ENCODE measurements at places on chromosomes 5 and 9.

DNA sequence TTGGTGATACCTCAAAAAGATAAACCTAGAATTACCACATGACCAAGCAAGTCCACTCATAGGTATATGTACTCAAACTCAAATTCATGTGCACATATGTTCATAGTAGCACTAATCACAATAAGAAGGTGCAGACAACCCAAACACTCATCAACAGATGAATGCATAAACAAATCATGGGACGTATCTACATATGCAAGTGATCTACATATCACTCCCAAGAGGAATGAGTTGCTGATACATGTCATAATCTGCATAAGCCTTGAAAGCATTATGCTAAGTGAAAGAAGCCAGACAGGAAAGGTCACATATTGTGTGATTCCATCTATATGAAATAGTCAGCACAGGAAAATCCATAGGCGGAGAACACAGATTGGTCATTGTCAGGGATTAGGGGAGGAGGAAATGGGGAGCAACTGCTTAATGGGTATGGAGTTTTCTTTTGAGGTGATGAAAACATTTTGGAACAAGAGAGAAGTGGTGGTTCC is 10.6 kb upstream of the GPX8 start:
- DNase-seq = no peak

- no peak for DNase-seq
Observed at GRCh38 chr9:125626187-125626586, 80.8 kb downstream of the MAPKAP1 start.

DNA sequence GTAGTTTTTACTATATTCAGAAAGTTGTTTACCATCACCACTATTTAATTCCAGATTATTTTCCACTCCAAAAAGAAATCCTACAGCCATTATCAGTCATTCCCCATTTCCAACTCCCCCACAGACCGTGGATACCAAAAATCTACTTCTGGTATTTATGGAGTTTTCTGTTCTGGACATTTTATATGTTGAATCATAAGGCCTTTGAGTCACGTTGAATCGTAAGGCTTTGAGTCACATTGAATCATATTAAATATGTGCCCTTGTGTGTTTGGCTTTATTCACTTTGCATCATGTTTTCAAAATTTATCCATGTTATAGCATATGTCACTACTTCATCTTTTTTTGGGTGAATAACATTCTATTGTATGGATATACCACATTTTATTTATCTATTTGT is 454.1 kb upstream of the NUDT12 start:
- no peak for DNase-seq

DNA sequence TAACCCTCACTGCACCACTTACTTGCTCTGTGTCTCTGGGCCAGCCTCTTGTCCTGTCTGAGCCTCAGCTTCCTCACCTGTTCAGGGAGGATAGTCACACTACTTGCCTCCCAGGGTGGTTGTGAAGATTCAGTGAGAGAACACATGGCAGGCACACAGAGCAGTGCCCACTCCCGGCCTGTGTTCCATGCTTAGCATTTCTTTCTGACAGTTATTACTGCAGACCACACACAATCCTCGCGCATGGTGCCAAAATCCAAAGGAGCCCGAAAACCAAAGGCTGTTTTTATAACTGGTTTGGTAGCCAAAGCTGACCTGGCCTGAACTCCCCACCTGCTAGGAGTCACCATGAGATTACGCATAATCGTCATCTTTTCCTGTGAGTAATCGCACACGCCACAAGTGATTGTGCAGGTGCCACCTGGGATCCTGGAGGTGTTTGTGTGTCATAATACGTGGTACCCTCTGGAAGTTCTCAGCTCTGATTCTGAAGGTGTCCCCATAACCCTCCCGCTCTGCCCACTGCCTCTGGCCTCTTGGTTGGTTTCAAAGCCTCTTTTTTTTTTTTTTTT is 84.6 kb upstream of the FBXW11 start:
- DNase-seq = no peak

DNA sequence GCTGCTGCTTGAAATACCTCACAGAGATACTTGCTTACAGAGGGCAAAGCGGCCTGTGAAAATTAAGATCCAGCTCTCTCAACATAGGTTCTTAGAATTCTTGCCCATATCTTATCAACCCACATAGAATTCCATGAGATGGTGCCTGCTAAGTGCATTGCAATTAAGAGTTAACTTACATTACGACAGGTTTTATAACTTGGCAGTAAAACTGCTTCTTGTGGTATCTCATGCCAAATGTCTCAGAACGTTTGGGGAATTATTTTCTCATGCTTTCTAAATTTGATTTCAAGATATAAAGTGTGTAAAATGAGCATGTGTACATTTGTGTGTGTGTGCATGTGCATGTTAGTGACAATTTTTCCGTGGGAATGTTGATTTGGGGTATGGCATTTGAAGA is 261.2 kb downstream of the SAXO1 start:
- DNase-seq = no peak

DNA sequence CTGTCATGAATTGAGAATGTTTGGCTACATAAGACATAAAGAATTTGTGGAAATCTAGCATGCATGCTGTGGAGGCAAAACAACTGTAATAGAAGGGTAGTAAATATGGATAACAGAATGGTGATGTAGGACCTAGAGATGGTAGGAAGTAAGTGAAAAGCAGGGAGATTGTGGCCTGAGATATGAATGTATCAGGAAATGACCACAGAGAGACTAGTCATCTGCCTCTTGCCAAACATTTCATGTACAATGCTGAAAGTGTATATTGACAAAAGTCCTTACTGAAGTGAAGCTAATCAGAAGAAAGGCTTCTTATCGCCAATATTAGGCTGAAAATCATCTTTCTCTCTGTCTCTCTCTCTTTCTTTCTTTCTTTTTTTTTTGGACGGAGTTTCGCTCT is 873.1 kb upstream of the CTNND2 start:
- no peak for DNase-seq

Data from H54 (cell line).